ENCODE measurements at places on chromosomes 5 and 9. TPM values are rescaled to one million over a fixed set of nuclear protein-coding genes. Genes with fewer than 3 reads are reported as not detected.

The ITGA1 gene
- 7.3 TPM for total RNA-seq

The ITK gene
- total RNA-seq: 1.3 TPM

The TMEM215 gene
- 2.2 TPM for total RNA-seq

The CD274 gene
- 1.5 TPM for total RNA-seq

The OR13C8 gene
- not detected for total RNA-seq

The ECPAS gene
- 90.0 TPM for total RNA-seq

The SPATA9 gene
- 21.2 TPM for total RNA-seq

The RASEF gene
- 9.1 TPM for total RNA-seq

The QRFP gene
- 0.24 TPM for total RNA-seq

The ADAMTS16 gene
- 0.16 TPM for total RNA-seq

The TMEM232 gene
- 28.1 TPM for total RNA-seq

The SGCD gene
- total RNA-seq: 2.8 TPM

All from testis (tissue), 5 donors.